Vagina (tissue), 2 donors: ENCODE measurements at places on chromosomes 6 and 20.

DNA sequence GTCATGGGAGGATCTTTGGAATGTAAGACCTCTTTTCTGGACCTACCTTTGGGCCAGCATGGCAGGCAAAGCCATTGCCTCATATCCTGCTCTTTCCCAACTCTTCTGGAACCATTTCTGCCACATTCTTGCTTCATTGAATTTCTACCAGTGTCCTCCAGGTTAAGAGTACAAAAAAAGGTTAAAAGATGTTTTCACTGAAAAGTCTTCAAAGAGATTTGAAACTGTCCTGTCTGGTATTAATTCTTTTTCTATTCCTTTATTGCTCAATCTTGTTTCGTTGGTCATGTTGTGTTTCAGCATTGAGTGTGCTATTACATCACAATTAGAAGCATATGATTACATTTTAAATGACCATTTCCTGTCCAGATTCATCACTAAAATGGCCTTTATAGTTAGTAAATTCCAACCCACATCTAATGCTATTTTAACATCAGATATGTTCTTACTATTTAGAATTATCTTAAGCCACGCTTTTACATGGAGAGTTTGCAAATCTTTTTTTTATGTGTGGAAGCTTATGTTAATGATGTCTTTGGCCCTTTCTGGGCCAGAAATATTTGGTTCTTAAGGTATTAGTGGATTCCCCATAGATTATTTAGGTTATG lies 450.9 kb downstream of the GJA1 start:
- no peak for DNase-seq

- DNase-seq, result no peak
These were observed 97.9 kb upstream of the BTN3A2 start for GRCh38 chr6:26267083-26267589.

GRCh38 chr20:58372806-58373205 lies 16.2 kb upstream of the VAPB start:
- no peak for DNase-seq

GRCh38 chr6:153357391-153357790 lies 226.3 kb upstream of the RGS17 start:
- no peak for DNase-seq

GRCh38 chr6:24004659-24005058 lies 121.4 kb upstream of the NRSN1 start:
- no peak for DNase-seq

GRCh38 chr6:36028877-36029324 lies 1.3 kb downstream of the MAPK14 start:
- DNase-seq, result no peak

- no peak for DNase-seq
These were observed 1.2 kb downstream of the VSTM2L start for GRCh38 chr20:37904008-37904642.

GRCh38 chr6:77425216-77425615 lies 38.1 kb downstream of the HTR1B start:
- no peak for DNase-seq

GRCh38 chr20:23003077-23003635 lies 32.0 kb upstream of the SSTR4 start:
- peak; percentile 62 for DNase-seq

DNA sequence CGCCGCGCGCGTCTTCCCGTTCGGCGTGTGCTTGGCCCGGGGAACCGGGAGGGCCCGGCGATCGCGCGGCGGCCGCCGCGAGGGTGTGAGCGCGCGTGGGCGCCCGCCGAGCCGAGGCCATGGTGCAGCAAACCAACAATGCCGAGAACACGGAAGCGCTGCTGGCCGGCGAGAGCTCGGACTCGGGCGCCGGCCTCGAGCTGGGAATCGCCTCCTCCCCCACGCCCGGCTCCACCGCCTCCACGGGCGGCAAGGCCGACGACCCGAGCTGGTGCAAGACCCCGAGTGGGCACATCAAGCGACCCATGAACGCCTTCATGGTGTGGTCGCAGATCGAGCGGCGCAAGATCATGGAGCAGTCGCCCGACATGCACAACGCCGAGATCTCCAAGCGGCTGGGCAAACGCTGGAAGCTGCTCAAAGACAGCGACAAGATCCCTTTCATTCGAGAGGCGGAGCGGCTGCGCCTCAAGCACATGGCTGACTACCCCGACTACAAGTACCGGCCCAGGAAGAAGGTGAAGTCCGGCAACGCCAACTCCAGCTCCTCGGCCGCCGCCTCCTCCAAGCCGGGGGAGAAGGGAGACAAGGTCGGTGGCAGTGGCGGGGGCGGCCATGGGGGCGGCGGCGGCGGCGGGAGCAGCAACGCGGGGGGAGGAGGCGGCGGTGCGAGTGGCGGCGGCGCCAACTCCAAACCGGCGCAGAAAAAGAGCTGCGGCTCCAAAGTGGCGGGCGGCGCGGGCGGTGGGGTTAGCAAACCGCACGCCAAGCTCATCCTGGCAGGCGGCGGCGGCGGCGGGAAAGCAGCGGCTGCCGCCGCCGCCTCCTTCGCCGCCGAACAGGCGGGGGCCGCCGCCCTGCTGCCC lies 1.1 kb downstream of the SOX4 start:
- DNase-seq, result peak; percentile 90

DNA sequence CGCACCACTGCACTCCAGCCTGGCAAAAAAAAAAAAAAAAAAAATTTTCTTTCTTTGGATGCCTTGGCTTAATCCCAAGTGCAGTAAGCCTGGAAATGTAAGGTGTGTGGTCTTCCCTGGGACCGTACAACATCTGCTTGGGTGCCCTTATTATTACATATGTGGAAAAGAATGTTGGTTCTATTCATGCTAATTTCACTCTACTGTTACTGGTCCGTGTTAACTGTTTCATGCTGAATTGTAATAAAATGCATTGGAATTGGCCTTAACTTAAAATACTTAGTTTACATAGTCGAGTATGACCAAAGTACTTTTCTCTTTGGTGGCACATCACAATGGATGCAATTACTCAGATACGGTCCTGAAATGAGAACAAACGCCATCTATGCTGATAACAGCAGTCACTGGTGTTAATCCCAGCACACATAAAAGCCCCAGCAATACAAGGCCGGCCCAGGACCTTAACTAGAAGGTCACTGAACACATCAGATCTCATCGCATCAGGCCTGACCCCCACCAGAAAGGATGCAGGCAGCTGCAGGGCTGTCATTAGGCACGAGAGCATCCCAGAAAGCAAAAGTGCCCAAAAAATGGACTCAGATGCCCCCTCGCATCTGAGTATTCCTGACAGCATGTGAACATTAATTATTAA lies 1.2 kb downstream of the SERPINB6 start:
- no peak for DNase-seq

- no peak for DNase-seq
These were observed 193.6 kb downstream of the EDN1 start for GRCh38 chr6:12483712-12484111.

- DNase-seq, result no peak
These were observed 27.8 kb upstream of the CENPW start for GRCh38 chr6:126312013-126312665.

- DNase-seq, result no peak
These were observed 48.5 kb downstream of the PYGB start for GRCh38 chr20:25296094-25297093.

- DNase-seq, result no peak
These were observed 318.0 kb downstream of the RFPL4B start for GRCh38 chr6:112665114-112665513.

- no peak for DNase-seq
These were observed 83.4 kb upstream of the NEDD9 start for GRCh38 chr6:11315743-11316437.

- DNase-seq, result no peak
These were observed 208.5 kb downstream of the PTPRT start for GRCh38 chr20:42981253-42981652.

DNA sequence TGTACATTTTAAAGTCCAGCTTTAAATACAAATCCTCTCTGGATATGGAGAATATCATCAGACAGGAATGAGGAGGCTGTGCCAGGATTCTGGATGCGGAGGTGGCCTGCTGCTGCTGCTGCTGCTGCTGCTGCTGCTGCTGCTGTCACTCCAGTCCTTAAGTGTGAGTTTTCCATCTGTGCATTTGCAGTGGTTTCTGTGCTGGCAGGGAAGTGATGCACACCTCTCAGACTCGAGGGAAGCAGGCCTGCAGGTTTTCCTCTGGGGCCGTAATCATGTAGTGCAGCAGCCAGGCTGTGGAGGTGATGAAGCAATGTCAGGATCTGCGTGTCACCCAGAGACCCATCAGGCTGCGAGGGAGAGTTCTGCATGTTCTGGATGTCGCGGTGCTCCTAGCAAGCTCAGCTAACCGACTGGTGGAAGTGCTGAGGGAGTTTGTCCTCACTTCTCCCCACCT lies 32.0 kb downstream of the CFAP61 start:
- DNase-seq, result no peak

DNA sequence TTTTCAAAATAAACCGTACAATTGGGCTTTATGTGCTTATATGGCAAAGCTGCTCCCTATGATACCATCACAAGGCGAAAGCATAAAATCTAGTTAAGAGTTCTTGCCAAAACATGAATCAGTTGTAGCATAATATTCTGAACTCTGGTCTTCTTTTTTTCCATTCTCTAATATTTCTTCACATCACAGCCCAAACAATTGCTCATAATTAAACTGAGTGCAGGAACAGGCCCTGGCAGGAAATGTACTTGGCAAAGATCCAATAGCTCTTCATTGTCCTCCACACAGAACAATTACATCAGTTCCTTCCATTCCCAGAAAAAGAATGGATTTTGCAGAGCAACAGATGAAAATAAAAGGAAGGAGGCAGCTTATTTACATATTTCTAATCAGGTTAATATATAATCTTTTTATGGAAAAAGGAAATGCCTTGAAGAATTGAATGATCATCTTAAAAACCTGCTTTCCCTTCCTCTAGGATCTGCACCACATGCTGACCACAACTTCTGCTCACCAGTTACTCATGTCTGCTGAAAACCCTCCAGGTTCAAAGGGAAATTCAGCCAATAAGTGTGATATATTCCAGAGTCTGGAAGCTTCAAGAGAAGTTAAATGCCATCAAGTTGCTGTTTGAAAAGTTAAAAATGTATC lies 123.3 kb upstream of the COL21A1 start:
- DNase-seq, result no peak

DNA sequence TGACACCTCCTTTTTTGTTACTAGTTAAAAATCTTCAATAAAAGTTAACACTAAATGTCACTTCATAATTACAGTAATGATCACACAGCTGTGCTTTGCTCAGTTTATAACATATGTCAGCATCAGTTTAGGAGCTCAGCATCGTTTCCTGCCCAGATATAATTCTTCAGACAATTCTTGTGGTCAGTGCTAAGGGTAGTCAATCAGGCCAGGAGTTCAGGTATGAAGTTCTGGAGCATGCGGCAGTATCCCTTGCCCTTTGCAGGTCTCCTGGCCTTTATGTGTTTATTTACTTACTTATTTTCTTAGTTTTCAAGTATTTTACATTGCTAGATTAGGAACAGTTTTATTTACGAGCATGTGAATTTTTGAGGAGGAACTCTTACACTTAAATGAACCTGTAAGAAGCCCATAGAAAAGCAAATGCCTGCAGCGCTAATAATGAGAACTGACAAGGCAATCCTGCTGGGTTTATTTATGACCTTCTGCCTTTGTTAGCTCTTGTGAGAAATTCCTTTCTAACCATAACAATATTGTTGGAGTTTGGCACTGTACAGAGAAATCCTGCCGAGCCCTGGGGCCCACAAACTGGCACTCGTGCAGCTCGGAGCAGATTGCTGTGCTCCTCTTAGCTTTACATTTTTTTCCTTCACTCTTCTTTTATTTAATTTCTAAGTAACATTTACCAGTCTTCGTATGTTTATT lies 252.8 kb downstream of the TMEM242 start:
- DNase-seq, result no peak

- no peak for DNase-seq
These were observed 7.7 kb downstream of the HBS1L start for GRCh38 chr6:135046912-135047311.

DNA sequence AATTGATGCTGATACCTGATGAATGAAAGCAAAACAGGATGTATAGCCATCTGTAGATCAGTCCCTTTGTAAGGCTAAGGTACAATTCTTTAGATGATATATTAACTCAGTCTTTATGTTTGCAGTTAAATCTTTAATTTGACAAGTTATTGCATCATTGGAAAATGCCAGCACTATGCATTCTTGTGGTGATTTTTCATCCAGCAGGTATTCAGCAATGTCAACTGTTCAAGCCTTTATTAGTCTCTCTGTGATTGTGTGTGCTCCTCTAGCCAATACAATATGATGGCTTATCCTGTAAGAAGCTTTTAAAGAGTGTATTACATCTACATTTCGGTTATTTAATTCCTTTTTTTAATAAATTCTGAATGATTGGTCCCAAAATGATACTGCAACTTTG lies 34.3 kb downstream of the HLA-DMB start:
- no peak for DNase-seq

- no peak for DNase-seq
These were observed 59.1 kb upstream of the TMEM244 start for GRCh38 chr6:129920103-129920798.

DNA sequence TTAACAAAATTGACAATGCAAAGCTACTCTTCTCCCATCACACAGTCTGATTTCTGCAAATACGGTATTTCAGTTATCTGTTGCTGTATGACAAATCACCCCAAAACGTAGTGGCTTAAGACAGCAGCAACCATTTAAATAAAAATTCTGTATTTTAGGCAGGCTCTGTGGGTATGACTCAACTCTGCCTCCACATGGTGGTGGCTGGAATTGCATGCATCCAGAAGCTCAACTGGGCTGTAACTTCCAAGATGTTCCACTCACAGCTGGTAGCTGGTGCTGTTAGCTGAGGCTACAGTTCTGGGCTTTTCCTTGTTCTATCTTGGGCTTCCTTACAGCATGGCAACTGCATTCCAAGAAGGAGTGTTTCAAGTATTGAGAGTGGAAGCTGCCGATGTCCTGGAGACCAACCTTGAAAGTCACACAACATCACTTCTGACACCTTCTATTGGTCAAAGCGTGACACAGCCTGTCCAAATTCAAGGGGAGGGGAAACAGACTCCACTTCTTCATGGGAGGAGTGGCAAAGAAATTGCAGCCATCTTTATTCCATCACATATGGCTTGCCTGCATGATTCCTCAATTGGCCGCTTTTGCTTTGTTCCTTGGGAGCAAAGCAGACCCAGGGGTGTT lies 39.7 kb upstream of the TULP1 start:
- no peak for DNase-seq

DNA sequence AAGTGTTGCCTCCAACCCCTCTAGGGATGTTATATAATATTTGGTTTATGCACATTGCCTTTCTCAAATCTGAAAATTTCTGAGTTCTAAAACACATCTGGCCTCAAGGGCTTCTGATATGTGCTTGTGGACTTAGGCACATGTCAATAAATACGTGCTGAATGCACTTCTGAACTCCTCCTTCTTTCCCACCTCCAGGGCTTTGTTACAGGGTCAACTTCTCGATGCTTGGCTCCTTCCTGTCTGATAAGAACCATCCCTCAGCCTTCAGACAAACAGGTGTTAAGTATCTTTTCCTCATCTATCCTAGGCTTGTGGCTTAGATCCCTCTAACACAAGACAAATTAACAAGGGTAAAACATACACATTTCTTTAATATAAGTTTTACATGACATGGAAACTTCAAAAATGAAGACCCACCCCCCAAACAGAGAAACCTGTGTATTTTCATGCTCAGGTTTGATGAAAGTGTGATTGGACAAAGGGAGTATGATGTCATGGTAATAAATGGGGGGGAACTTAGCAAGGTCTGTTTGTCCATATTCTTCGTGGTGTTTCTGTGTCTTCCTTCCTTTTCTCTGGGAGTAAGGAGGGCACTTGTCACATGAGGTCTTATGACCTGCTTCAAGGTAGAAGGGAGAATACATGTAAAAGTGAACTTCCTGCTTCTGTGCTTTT lies 326.9 kb downstream of the CD83 start:
- DNase-seq, result no peak
